ENCODE measurements at places on chromosomes 3 and 15. TPM values are rescaled to one million over a fixed set of nuclear protein-coding genes. Genes with fewer than 3 reads are reported as not detected.

Gene COL7A1
- 46.1 TPM for total RNA-seq

Gene GRK7
- total RNA-seq = not detected

Gene CAMKV
- not detected for total RNA-seq

Gene STAB1
- total RNA-seq = 0.57 TPM

Gene ANKRD34C
- not detected for total RNA-seq

Gene PLA2G4F
- total RNA-seq = not detected

Gene RPP14
- total RNA-seq = 9.1 TPM

Gene GOLGA8M
- total RNA-seq = 0.92 TPM

Gene DUOX2
- total RNA-seq = under 0.01 TPM

Gene TYRO3
- total RNA-seq = 4.3 TPM

Gene NR1I2
- not detected for total RNA-seq

Gene PPP2R3A
- 7.0 TPM for total RNA-seq

Gene KIF7
- total RNA-seq = 13.1 TPM

Gene PARP14
- total RNA-seq = 48.1 TPM

Gene TGM4
- not detected for total RNA-seq

Gene ARMC8
- 34.1 TPM for total RNA-seq

Gene SPRED1
- 30.7 TPM for total RNA-seq

Gene TMEM207
- total RNA-seq = not detected

Gene EEFSEC
- total RNA-seq = 1.3 TPM

Gene IQCF6
- not detected for total RNA-seq

Gene DISP2
- 0.09 TPM for total RNA-seq

Gene GREM1
- total RNA-seq = 307 TPM

Gene MESP1
- 0.28 TPM for total RNA-seq

Gene PIERCE2
- 1.8 TPM for total RNA-seq

Gene MAP6D1
- total RNA-seq = 0.57 TPM

Gene TTC21A
- total RNA-seq = 1.8 TPM

Gene RHCG
- 0.14 TPM for total RNA-seq

Gene C3orf85
- not detected for total RNA-seq

Gene CHRNB4
- total RNA-seq = not detected

Measured in smooth muscle cell of bladder (primary cell).